Ascending aorta (tissue), 2 donors: ENCODE measurements at places on chromosomes 12 and 14. TPM values are rescaled to one million over a fixed set of nuclear protein-coding genes. Genes with fewer than 3 reads are reported as not detected.

Gene ENDOU
- total RNA-seq: not detected

- H3K27me3 ChIP-seq: no peaks in the 10 kb centered on the region
- DNase-seq: no peak
- no peak overlapping the region for H3K27ac ChIP-seq
- H3K4me1 ChIP-seq: peaks cover 9% of the 10 kb centered on the region
Measured at GRCh38 chr14:100536121-100536510, 51.1 kb downstream of the BEGAIN start.

DNA sequence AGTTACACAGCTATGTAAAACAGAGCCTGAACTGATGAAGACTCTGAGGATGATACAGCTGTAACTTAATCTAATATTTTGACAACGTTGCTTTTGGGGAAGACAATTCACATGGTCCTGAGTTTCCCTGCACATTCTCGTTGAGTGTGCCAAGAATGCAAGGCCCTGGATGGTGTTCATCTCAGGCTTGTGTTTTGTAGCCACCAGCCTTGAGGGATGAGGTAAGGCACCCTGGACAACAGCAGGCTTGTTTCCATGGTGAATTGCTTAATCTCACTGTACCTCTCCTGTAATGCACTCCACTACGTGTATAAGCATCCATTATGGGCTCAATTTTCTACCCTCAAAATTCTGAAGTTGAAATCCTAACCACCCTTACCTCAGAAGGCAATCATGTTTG, 2.1 kb downstream of the CATSPERB start:
- no peaks in the 10 kb centered on the region for H3K27me3 ChIP-seq
- DNase-seq: no peak
- H3K36me3 ChIP-seq: no peaks in the 10 kb centered on the region
- H3K4me3 ChIP-seq: no peak overlapping the region
- H3K4me1 ChIP-seq: no peaks in the 10 kb centered on the region
- no peak overlapping the region for H3K27ac ChIP-seq

GRCh38 chr12:77438644-77439043, 373.3 kb upstream of the E2F7 start:
- no peaks in the 10 kb centered on the region for H3K36me3 ChIP-seq
- H3K4me1 ChIP-seq: no peaks in the 10 kb centered on the region
- H3K27ac ChIP-seq: no peak overlapping the region
- no peak for DNase-seq

DNA sequence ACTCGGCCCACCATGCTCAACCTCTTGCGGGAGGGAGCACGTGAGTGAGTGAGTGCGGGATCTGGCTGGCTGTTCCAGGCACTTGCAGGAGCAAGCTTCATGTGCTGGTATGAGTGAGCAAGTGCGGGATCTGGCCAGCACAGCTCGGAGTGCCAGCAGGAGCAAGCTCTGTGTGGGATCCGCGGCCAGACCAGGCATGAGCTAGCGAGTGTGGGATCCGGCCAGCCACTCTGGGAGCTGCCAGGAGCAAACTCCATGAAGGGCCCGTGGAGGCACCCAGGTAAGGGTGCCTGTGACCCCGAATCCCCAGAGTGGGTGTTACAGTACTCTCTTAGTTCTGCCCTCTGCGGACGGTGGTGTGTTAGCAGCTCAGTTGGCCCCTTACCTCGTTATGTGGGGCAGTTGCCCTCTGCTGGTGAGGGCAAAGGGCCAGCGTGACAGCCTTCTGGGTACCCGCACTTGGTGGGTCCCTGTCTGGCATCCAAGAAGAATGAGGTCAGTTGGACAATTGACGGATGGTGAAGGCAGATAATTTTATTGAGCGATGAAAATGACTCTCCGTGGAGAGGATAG, 38.3 kb downstream of the RAD51B start:
- no peak overlapping the region for H3K4me3 ChIP-seq
- no peaks in the 10 kb centered on the region for H3K4me1 ChIP-seq
- H3K36me3 ChIP-seq: no peaks in the 10 kb centered on the region
- H3K27me3 ChIP-seq: no peaks in the 10 kb centered on the region
- no peak overlapping the region for H3K27ac ChIP-seq

GRCh38 chr14:45793081-45793480, 540.1 kb upstream of the MIS18BP1 start:
- no peaks in the 10 kb centered on the region for H3K36me3 ChIP-seq
- no peaks in the 10 kb centered on the region for H3K27me3 ChIP-seq
- H3K4me1 ChIP-seq: no peaks in the 10 kb centered on the region

GRCh38 chr12:56097738-56098137, 6.6 kb upstream of the PA2G4 start:
- H3K27me3 ChIP-seq: no peaks in the 10 kb centered on the region
- no peaks in the 10 kb centered on the region for H3K36me3 ChIP-seq
- DNase-seq: no peak
- H3K27ac ChIP-seq: no peak overlapping the region

- H3K27me3 ChIP-seq: no peaks in the 10 kb centered on the region
- no peaks in the 10 kb centered on the region for H3K36me3 ChIP-seq
- DNase-seq: no peak
- no peak overlapping the region for H3K27ac ChIP-seq
- peaks cover 3% of the 10 kb centered on the region for H3K4me1 ChIP-seq
- no peak overlapping the region for H3K4me3 ChIP-seq
Measured at GRCh38 chr14:22892488-22892887, 9.5 kb downstream of the REM2 start.

Gene KLRD1
- 0.11 TPM for total RNA-seq

DNA sequence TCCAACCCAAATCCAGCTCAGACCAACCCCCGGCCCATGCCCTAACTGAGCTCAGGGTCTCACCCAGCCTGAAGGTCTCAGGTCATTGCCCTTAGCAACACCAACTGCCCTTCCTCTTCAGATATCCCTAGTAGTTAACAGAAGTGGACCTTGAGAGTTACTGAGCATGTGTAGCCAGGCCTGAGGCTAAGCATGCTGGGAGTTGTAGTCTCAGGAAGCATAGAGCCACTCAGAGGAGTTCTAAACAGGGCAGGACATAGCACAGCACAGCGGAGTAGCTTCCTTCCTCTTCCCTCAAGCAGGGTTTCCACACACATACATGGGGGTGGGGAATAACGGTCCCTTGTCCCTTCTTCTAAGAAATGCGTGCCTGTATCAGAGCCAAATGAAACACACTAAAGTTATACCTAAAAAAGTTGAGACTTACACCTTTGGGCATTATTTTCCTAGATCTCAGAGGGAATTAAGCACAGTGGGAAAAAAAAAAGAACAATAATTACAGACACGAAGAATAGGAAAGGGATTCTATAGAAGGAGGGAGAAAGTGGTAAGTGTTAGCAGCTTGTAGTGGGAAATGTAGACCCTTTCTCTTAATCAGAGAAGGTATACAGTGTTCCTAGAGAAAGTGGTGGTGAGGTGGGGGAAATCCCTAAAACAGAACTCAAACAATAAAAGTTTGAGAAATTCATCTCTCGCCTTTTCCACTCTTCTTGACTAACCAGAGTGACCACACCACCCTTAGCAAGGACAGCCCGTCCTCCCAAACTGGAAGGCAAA, 4.4 kb downstream of the KMT2D start:
- H3K36me3 ChIP-seq: peaks cover 40% of the 10 kb centered on the region
- no peaks in the 10 kb centered on the region for H3K27me3 ChIP-seq
- peak overlapping the region; percentile 29 for H3K4me3 ChIP-seq
- DNase-seq: peak; percentile 82
- H3K4me1 ChIP-seq: peaks cover 31% of the 10 kb centered on the region

GRCh38 chr12:132396657-132397056, 67.3 kb upstream of the GALNT9 start:
- no peaks in the 10 kb centered on the region for H3K27me3 ChIP-seq
- H3K27ac ChIP-seq: no peak overlapping the region
- H3K4me3 ChIP-seq: no peak overlapping the region
- H3K4me1 ChIP-seq: no peaks in the 10 kb centered on the region
- H3K36me3 ChIP-seq: no peaks in the 10 kb centered on the region

Gene CLEC4D
- not detected for total RNA-seq

DNA sequence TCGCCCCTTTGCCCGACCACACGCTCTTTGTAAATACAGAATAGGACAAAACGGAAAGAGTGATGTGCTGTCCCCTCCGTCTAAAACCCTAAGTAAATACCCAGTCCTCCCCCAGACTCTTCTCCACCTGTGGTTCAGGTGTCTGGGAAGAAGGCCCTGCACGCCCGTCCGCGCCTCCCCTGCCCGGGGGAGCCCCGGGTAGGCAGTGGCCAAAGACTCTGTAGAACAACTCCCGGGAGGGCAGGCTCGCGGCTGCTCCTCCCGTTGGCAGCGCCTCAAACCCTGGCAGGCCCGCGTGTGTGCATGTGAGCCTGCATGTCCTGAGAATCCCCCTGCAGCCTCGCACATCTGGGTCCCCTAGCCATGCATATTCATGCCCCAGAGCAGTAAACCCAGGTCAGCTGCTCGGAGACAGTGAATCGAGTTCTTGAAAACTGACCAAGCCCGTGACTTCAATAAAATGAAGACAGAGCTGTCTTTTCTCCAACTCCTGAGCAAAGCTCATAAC, 165.8 kb downstream of the MON2 start:
- peak overlapping the region; percentile 81 for H3K27ac ChIP-seq
- H3K4me1 ChIP-seq: no peaks in the 10 kb centered on the region
- peak; percentile 69 for DNase-seq
- no peaks in the 10 kb centered on the region for H3K27me3 ChIP-seq

Gene RNASE1
- 515 TPM for total RNA-seq

GRCh38 chr12:94940771-94941170, 62.7 kb downstream of the NDUFA12 start:
- H3K36me3 ChIP-seq: no peaks in the 10 kb centered on the region
- no peak for DNase-seq
- no peaks in the 10 kb centered on the region for H3K27me3 ChIP-seq
- H3K27ac ChIP-seq: no peak overlapping the region
- no peaks in the 10 kb centered on the region for H3K4me1 ChIP-seq

Gene LRRIQ1
- not detected for total RNA-seq

DNA sequence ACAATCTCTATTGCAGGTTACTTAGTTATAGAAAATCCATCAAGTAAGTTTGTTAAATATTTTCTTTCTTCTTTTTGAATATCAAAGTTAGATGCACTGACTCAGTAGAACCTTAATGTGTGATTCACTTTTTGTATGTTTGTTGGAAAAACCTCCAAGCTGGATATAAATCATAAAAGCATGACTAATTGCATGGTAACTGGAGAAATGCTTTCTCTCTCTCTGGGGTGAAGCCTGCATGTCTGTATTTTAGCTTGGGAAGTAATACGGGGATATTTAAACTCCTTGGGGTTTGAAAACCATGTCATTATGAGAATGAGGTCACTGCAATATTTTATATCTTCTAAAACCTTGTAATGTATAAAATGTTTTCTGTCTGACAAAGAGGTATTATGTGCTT, 58.6 kb upstream of the MYF6 start:
- H3K36me3 ChIP-seq: no peaks in the 10 kb centered on the region
- no peak overlapping the region for H3K27ac ChIP-seq
- DNase-seq: no peak
- no peak overlapping the region for H3K4me3 ChIP-seq
- H3K27me3 ChIP-seq: no peaks in the 10 kb centered on the region
- H3K4me1 ChIP-seq: no peaks in the 10 kb centered on the region

DNA sequence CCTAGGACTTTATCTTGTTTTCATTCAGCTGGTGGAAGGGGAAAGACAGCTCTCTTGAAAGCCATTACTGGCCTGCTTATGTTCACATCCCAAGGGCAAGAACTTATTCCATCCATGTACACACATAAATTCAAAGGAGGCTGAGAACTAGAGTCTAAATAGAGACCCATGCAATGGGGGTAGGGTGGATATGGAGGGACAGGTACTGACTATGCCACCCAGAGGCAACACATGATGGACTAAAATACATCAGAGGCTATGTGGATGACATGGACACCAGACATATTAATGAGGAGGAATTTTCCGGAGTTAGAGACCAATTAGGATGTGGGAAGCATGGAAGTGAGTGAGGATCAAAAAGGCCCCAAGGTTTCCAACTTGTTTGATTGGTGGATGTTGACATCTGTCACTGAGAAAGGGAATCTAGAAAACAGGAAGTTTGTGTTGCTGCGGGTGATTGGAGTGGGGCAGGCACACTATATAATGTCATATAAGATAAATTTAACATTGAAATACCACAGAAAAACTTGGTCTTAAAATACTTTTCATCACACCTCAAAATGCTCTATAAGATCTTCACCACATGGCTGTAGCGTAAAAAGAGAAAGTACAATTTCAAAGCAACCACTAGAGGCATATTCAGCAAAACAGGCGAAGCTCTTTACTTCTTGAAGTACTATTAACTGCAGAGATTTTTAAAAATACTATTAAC, 130.4 kb downstream of the GRIP1 start:
- H3K4me1 ChIP-seq: no peaks in the 10 kb centered on the region
- H3K4me3 ChIP-seq: no peak overlapping the region

Gene RASSF9
- 1.9 TPM for total RNA-seq

DNA sequence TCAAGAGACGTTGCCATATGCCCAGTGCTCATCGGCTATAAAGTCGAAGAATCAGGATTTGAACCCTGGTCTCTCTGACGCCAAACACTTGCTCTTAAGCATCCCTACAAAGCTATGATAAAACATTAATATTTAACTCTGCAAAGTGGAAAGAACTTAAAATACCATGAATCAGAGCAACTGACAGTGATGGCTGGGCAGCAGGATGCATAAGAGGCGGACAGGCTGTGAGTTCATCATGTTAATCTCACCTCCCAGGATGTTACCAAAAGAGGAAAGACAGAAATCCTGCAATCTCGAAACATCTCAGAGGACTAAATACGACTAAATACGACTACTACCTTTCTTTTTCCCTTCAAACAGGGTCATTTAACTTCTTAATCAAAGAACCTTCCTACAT, 5.8 kb downstream of the DICER1 start:
- H3K36me3 ChIP-seq: no peaks in the 10 kb centered on the region
- H3K4me3 ChIP-seq: no peak overlapping the region
- no peaks in the 10 kb centered on the region for H3K27me3 ChIP-seq
- H3K4me1 ChIP-seq: peaks cover 3% of the 10 kb centered on the region
- H3K27ac ChIP-seq: no peak overlapping the region

GRCh38 chr14:55847766-55848165, 267.8 kb downstream of the KTN1 start:
- H3K4me3 ChIP-seq: no peak overlapping the region
- H3K36me3 ChIP-seq: no peaks in the 10 kb centered on the region
- H3K27ac ChIP-seq: no peak overlapping the region
- H3K27me3 ChIP-seq: no peaks in the 10 kb centered on the region
- no peaks in the 10 kb centered on the region for H3K4me1 ChIP-seq

DNA sequence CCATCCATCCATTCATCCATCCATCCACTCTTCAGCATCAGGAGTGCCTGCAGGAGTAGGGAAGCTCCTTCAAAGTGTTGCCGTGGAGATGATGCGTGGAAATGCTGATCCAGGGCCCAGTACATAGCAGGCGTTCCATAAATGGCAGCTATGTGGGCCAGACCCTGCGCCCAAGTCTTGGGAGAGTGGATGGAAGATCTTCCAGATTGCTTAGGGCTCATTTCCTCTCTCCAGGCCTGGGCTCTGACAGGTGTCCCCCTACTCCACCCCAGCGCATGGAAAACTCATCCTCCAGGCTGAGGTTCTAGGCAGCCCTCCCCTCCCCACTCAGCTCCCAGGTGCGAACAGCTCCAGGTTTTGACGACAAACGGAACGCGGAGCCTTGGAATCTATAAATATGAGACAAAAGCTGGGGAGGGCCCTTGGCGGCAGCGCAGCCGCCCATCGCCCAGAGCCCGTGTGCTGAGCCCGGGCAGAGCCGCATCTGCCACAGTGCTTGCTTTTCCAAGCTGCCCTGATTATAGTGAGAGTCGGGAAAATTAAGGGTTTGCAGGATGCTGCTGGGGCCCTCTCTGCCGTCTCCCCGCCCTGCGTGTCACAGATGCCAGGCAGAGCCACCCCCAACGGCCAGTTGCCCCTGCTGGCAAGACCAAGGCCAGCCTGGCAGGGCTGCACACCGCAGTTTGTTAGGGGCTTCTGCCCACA, 1.6 kb downstream of the BEGAIN start:
- H3K27me3 ChIP-seq: peaks cover 9% of the 10 kb centered on the region
- no peaks in the 10 kb centered on the region for H3K4me1 ChIP-seq
- H3K27ac ChIP-seq: no peak overlapping the region
- DNase-seq: no peak

Gene PMEL
- total RNA-seq: not detected
